ENCODE measurements at places on chromosomes 7 and 10. TPM values are rescaled to one million over a fixed set of nuclear protein-coding genes. Genes with fewer than 3 reads are reported as not detected.

- H3K27me3 ChIP-seq: no peaks in the 10 kb centered on the region
- no peaks in the 10 kb centered on the region for H3K36me3 ChIP-seq
Observed at GRCh38 chr10:87559392-87559791, 54.7 kb downstream of the MINPP1 start.

- no peak overlapping the region for H3K27ac ChIP-seq
- no peaks in the 10 kb centered on the region for H3K27me3 ChIP-seq
- H3K36me3 ChIP-seq: peaks cover 10% of the 10 kb centered on the region
- no peak for DNase-seq
Observed at GRCh38 chr10:101367569-101368453, 13.8 kb downstream of the BTRC start.

GRCh38 chr10:78299851-78300468 is 266.3 kb downstream of the RPS24 start:
- no peaks in the 10 kb centered on the region for H3K27me3 ChIP-seq
- peak; percentile 66 for DNase-seq
- peak overlapping the region; percentile 62 for H3K27ac ChIP-seq
- H3K4me3 ChIP-seq: no peak overlapping the region
- no peaks in the 10 kb centered on the region for H3K36me3 ChIP-seq

GRCh38 chr10:6333086-6333485 is 130.4 kb downstream of the PFKFB3 start:
- no peak overlapping the region for H3K4me3 ChIP-seq
- no peak overlapping the region for H3K27ac ChIP-seq
- no peak for DNase-seq
- no peaks in the 10 kb centered on the region for H3K36me3 ChIP-seq
- H3K4me1 ChIP-seq: no peaks in the 10 kb centered on the region
- no peaks in the 10 kb centered on the region for H3K27me3 ChIP-seq

DNA sequence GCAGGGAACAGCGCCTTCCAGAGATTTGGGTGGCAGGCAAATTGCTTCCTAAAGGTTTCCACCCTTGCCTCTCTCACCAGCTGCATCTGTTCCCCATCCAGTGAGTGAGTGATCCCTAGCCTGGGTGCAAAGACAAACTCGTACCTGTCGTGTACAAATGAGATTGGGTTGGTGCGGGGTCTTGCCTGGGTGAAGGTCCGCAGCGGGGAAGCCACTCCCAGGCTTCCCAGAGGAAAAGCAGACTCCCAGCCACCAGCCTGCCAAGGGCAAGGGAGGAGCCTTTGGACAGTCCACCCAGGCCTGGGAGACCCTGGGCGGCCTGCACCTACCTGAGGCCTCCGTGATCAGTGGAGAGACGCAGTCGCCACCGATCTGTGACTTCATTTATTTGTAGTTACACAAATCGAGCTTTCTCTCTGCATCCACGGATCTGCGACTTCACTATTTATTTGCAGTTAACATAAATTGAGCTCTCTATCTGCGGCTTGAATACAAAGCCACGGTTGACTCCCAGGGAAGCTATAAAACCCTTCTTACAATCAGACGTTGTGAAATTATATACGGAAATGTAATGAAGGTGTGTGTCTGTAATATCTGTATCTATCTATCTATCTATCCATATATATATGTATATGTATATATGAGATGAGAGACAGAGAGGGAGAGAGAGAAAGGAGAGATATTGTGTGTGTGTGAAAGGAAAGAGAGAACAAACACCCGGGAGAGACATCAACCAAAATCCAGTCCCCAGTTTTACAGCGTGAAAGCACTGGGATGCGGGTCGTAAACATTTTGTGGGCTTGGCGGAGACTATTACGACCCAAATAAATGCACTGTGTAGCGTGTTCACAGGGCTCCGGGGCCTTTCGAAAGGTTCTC is 3.0 kb upstream of the HOXA7 start:
- H3K27ac ChIP-seq: no peak overlapping the region
- H3K27me3 ChIP-seq: peaks cover 95% of the 10 kb centered on the region
- peaks cover 50% of the 10 kb centered on the region for H3K4me1 ChIP-seq
- peak overlapping the region; percentile 63 for H3K4me3 ChIP-seq
- H3K36me3 ChIP-seq: no peaks in the 10 kb centered on the region
- DNase-seq: no peak

- no peak overlapping the region for H3K27ac ChIP-seq
- DNase-seq: no peak
- H3K4me3 ChIP-seq: no peak overlapping the region
Observed at GRCh38 chr7:108224387-108224786, 94.2 kb upstream of the LAMB4 start.

- DNase-seq: no peak
- no peaks in the 10 kb centered on the region for H3K4me1 ChIP-seq
- H3K4me3 ChIP-seq: no peak overlapping the region
- H3K27me3 ChIP-seq: no peaks in the 10 kb centered on the region
- no peaks in the 10 kb centered on the region for H3K36me3 ChIP-seq
- no peak overlapping the region for H3K27ac ChIP-seq
Observed at GRCh38 chr10:97063983-97064837, 121.5 kb downstream of the SLIT1 start.

DNA sequence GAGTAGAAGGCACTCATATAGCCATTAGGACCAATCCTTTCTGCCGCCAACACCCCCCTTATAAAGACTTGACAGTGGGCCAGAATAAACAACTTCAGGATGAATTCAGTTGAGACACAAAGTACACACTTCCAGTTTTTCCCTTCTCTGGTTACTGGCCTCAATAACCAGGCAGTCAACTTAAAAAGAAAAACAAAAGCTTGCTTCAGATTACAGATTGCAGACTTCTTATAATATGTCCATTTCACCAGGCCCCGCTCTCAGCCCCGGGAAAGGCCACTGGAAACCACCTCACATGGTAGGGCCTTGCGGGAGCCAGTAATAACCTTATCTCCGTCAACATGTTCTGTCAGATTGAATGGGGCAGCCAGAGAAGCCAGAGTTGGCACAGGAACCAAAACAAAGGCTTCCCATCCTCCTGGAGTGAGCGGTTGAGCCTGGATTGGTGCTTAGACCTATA is 108.8 kb downstream of the EGFR start:
- H3K27me3 ChIP-seq: no peaks in the 10 kb centered on the region
- H3K4me1 ChIP-seq: peaks cover 77% of the 10 kb centered on the region
- H3K4me3 ChIP-seq: no peak overlapping the region

- H3K27ac ChIP-seq: no peak overlapping the region
- H3K4me1 ChIP-seq: no peaks in the 10 kb centered on the region
- no peak for DNase-seq
- no peaks in the 10 kb centered on the region for H3K36me3 ChIP-seq
Observed at GRCh38 chr10:2119316-2119715, 382.0 kb upstream of the ADARB2 start.

- peaks cover 18% of the 10 kb centered on the region for H3K27me3 ChIP-seq
- H3K4me1 ChIP-seq: no peaks in the 10 kb centered on the region
- H3K27ac ChIP-seq: no peak overlapping the region
- no peaks in the 10 kb centered on the region for H3K36me3 ChIP-seq
Observed at GRCh38 chr10:128713874-128714570, 587.8 kb upstream of the MKI67 start.

- H3K4me1 ChIP-seq: no peaks in the 10 kb centered on the region
- peak overlapping the region; percentile 14 for H3K27ac ChIP-seq
- H3K4me3 ChIP-seq: no peak overlapping the region
Observed at GRCh38 chr10:122029499-122030199, 40.7 kb downstream of the TACC2 start.

DNA sequence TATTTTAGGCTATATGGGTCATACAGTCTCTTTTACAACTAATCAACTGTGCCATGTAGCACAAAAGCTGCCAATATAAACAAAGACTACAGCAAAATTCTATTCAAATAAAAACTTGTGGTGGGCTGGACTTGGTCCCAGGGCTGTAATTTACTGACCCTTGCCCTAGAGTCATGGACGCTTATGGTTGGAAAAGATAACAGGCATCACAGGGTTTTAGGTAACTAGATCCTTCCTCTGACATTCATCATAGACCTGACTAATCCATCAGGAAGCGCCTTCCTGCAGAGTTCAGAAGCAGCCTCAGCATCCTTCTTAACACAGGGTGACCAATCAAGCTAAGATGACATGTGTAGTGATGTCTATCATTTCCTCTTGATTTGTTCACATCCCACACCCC is 40.2 kb upstream of the GPAM start:
- H3K36me3 ChIP-seq: no peaks in the 10 kb centered on the region
- no peak for DNase-seq
- no peaks in the 10 kb centered on the region for H3K27me3 ChIP-seq
- no peaks in the 10 kb centered on the region for H3K4me1 ChIP-seq

GRCh38 chr10:133264461-133264860 is 12.2 kb downstream of the ADAM8 start:
- peaks cover 36% of the 10 kb centered on the region for H3K4me1 ChIP-seq
- no peak overlapping the region for H3K4me3 ChIP-seq
- H3K36me3 ChIP-seq: peaks cover 8% of the 10 kb centered on the region
- H3K27me3 ChIP-seq: no peaks in the 10 kb centered on the region
- H3K27ac ChIP-seq: no peak overlapping the region
- DNase-seq: no peak

GRCh38 chr10:14602807-14603533 is 171.7 kb downstream of the FAM107B start:
- H3K36me3 ChIP-seq: peaks cover 15% of the 10 kb centered on the region
- H3K27ac ChIP-seq: peak overlapping the region; percentile 44
- peaks cover 31% of the 10 kb centered on the region for H3K4me1 ChIP-seq
- no peaks in the 10 kb centered on the region for H3K27me3 ChIP-seq
- no peak for DNase-seq
- H3K4me3 ChIP-seq: peak overlapping the region; percentile 57

GRCh38 chr7:105016068-105016708 is 2.2 kb downstream of the KMT2E start:
- peak overlapping the region; percentile 100 for H3K27ac ChIP-seq
- no peaks in the 10 kb centered on the region for H3K36me3 ChIP-seq
- no peaks in the 10 kb centered on the region for H3K27me3 ChIP-seq
- peak overlapping the region; percentile 84 for H3K4me3 ChIP-seq
- no peak for DNase-seq
- H3K4me1 ChIP-seq: peaks cover 48% of the 10 kb centered on the region

GRCh38 chr7:128065872-128066271 is 34.6 kb upstream of the LRRC4 start:
- no peaks in the 10 kb centered on the region for H3K27me3 ChIP-seq
- peaks cover 6% of the 10 kb centered on the region for H3K4me1 ChIP-seq
- no peak overlapping the region for H3K4me3 ChIP-seq
- DNase-seq: no peak

GRCh38 chr10:90911133-90912051 is 9.5 kb downstream of the ANKRD1 start:
- peaks cover 7% of the 10 kb centered on the region for H3K4me1 ChIP-seq
- DNase-seq: no peak
- H3K27ac ChIP-seq: no peak overlapping the region

DNA sequence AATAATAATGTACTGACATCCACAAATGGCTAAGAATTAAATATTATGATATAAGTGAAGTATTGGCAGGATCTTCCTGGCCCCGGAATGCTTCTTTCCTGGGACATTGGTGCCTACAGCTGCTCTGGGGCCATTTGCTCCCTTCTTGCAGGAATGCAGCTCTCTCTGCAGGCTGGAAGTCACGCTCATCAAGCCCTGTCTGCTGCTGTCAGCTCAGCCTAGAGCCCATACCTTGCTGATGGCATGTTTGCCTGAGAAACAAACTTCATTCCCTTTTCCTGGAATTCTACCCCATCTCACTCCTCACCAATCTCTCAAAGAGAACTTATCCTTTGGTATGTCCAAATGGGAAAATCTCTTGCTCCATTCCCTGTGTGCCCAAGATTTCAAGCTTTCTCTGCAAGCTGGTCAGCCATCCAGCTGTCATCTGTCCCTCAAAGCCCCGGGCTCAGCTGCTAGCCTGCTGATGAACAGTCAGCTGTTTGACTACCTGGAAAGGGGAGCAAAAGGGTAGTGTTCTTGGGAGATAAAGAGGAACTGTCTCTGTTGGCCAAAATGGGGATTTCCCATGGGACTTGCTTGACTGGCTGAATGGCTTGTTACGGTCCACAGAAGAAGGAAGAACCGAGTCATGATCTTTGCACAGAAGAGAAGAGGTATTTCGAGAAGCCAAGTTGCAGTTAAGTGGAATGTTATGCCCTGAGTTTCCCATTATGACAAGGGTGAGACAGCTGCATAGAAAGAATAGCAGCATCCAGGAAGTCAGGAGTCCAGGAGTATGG is 12.0 kb upstream of the RASSF4 start:
- no peak overlapping the region for H3K4me3 ChIP-seq
- no peaks in the 10 kb centered on the region for H3K36me3 ChIP-seq
- H3K4me1 ChIP-seq: peaks cover 18% of the 10 kb centered on the region
- no peaks in the 10 kb centered on the region for H3K27me3 ChIP-seq
- no peak for DNase-seq

DNA sequence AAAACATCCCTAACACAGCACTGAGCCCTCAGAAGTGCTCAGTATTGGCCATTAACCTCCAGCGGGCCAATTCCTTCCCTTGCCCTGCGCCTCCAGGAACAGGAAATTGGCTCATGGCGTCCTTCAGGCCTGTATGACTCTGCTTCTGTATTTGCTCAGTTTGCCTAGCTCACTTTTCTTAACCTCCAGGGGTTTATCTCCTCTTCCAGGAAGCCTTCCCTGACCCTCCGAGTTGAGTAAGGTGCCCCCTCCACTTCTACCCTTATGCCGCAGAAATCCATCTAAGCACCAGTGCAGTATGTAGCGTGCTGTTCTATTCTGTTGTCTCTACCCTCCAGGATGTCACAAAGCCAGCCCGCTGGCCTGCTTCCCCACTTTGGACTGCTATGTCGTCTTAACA is 1.1 kb upstream of the SFXN4 start:
- no peak for DNase-seq
- H3K27me3 ChIP-seq: no peaks in the 10 kb centered on the region

- H3K27me3 ChIP-seq: no peaks in the 10 kb centered on the region
- DNase-seq: no peak
- H3K27ac ChIP-seq: no peak overlapping the region
- H3K4me1 ChIP-seq: no peaks in the 10 kb centered on the region
- H3K36me3 ChIP-seq: no peaks in the 10 kb centered on the region
Observed at GRCh38 chr7:4076701-4077294, 605.3 kb upstream of the FOXK1 start.

GRCh38 chr10:132651511-132652029 is 114.0 kb downstream of the INPP5A start:
- H3K27ac ChIP-seq: no peak overlapping the region
- peak; percentile 30 for DNase-seq
- no peak overlapping the region for H3K4me3 ChIP-seq
- peaks cover 33% of the 10 kb centered on the region for H3K36me3 ChIP-seq

DNA sequence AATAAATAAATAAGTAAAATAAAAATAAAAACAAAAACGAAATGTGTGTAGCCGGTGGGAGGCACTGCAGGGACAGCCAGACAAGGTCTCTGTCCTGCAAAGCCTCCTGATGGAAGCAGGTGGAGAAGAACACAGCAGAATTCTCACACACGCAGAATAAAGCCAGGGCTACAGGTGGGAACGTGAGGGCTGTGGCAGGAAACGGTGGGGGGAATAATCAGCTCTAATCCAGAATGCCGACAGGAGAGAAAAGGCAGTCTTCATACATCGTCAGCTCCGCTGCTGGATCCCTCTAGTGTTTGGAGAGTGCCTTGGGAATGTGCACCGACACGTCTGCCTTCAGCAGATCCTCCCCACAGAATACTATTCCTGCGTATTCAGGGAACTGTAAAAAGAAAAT is 6.8 kb upstream of the SNX8 start:
- no peaks in the 10 kb centered on the region for H3K36me3 ChIP-seq
- H3K4me3 ChIP-seq: no peak overlapping the region
- no peaks in the 10 kb centered on the region for H3K27me3 ChIP-seq
- H3K27ac ChIP-seq: no peak overlapping the region

The DPP6 gene
- 0.71 TPM for total RNA-seq

The CALHM3 gene
- total RNA-seq: not detected

The CNNM1 gene
- total RNA-seq: 0.35 TPM

The OR13A1 gene
- total RNA-seq: not detected

The ADGRA1 gene
- 0.38 TPM for total RNA-seq

The HPSE2 gene
- 0.77 TPM for total RNA-seq

The EMX2 gene
- total RNA-seq: not detected

The SLC26A3 gene
- total RNA-seq: not detected

The CYP26C1 gene
- total RNA-seq: 0.27 TPM
